ENCODE measurements at places on chromosomes 6 and 20. TPM values are rescaled to one million over a fixed set of nuclear protein-coding genes. Genes with fewer than 3 reads are reported as not detected.

Gene SLC13A3
- total RNA-seq, result 0.36 TPM

Gene SYNDIG1
- total RNA-seq, result not detected

Gene IL17F
- not detected for total RNA-seq

Gene TP53TG5
- not detected for total RNA-seq

Gene HCRTR2
- not detected for total RNA-seq

Gene DXO
- 18.6 TPM for total RNA-seq

Gene ELOVL4
- 4.5 TPM for total RNA-seq
